ENCODE measurements at places on chromosomes 4 and X. TPM values are rescaled to one million over a fixed set of nuclear protein-coding genes. Genes with fewer than 3 reads are reported as not detected.

- H3K27ac ChIP-seq, result no peak overlapping the region
- H3K27me3 ChIP-seq, result peaks cover 72% of the 10 kb centered on the region
- H3K4me1 ChIP-seq, result no peaks in the 10 kb centered on the region
- DNase-seq, result no peak
- H3K4me3 ChIP-seq, result no peak overlapping the region
- H3K36me3 ChIP-seq, result no peaks in the 10 kb centered on the region
Measured at GRCh38 chr4:89305712-89306437, 1.7 kb downstream of the GPRIN3 start.

The JAKMIP1 gene
- 0.75 TPM for total RNA-seq

DNA sequence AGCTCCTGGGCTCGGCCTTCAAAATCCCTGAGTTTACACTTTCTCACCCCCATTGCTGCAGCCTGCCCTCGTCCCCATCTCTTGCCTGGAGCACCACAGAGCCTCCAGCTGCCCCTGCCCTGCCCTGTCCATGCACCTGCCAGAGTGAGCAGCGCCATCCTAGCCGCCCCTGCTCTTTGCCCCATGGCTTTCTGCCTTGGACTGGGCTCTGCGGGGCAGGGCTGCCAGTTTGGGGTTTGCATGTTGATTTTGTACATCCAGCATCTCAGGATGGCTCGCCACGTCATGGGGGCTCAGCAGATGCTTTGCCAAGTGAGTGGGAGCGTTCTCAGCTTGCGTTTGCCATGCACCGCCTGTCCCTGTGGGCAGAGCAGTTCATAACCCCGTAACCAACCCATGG is 67.1 kb upstream of the HGFAC start:
- DNase-seq, result no peak
- H3K27me3 ChIP-seq, result no peaks in the 10 kb centered on the region
- H3K36me3 ChIP-seq, result no peaks in the 10 kb centered on the region

DNA sequence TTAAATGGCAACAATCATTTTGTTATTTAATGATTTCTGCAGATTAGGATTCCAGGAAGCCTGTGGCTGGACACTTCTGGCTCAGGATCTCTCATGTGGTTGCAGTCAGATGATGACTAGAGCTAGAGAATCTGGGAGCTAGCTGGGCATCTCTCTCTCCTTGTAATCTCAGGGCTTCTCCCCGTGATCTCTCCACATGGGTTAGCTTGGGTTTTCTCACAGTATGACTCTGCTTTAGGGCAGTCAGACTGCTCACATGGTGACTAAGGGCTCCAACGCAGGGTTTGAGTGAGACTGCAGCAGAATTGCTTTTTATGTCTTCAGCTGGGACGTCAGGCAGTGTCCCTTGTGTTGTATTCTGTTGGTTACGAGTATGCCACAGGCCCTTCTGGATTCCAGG is 361.4 kb downstream of the CBLL2 start:
- no peak for DNase-seq
- H3K4me1 ChIP-seq, result peaks cover 8% of the 10 kb centered on the region
- no peaks in the 10 kb centered on the region for H3K27me3 ChIP-seq

DNA sequence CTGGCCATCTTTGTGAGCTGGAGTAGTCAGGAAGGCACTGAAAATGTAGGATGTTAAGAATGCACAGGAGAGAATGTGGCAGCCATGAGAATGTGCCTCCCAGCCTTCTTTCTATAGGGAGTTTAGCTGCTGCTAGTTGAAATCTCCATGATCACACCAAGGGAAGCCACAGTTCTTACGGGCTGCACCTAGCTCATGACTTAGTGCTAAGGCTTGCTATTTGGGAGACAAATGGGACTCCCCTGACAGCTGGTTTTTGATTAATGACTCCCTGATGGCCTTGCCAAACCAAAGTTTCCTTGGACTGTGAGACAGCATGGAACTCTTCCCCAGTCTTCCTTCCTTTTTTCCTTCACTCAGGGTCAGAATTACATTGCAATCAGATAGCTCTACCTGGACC is 9.2 kb downstream of the CTSO start:
- H3K27me3 ChIP-seq, result no peaks in the 10 kb centered on the region
- H3K4me1 ChIP-seq, result no peaks in the 10 kb centered on the region
- H3K36me3 ChIP-seq, result no peaks in the 10 kb centered on the region

DNA sequence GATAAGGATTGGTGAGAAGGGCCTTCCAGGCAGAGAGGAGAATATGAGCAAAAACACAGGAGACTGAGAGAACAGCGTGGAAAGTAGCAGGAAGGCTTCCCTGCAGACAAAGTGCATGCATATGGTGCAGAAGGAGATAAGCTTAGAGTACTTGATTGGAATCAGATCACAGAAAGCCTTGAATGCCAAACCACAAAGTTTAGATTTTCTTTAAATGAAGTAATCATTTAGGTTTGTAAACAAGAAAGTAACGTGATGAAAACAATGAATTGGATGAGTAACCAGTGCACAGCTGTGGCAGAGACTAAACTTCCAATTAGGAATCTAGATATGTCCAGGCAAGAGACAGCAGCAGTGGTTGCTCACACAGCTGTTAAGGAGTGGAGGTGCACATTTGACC is 83.8 kb upstream of the C1QTNF7 start:
- DNase-seq, result no peak
- H3K36me3 ChIP-seq, result no peaks in the 10 kb centered on the region
- H3K27ac ChIP-seq, result no peak overlapping the region
- peaks cover 52% of the 10 kb centered on the region for H3K27me3 ChIP-seq

DNA sequence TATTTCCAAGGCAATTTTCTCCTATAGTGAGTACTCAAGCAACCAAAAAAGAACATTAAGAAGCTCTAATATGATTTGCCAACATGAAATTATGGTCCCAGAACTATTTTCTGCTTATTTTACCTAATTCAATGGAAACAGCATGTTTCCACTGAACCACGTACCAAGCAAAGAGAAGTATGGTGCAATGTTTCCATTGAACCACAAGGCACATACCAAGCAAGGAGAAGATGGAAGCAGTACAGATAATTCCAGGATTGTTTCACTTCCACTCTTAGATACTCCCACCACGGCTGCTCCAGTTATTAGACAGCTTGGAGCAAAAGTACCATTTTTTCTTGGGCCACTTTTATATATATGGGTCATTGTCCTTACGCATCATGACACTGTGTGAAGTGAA is 164.9 kb downstream of the RNF150 start:
- H3K4me1 ChIP-seq, result no peaks in the 10 kb centered on the region
- no peak overlapping the region for H3K27ac ChIP-seq
- no peak overlapping the region for H3K4me3 ChIP-seq
- 0 out of 2 replicates have a peak, but pooled peaks cover 8% of the 10 kb centered on the region for H3K27me3 ChIP-seq
- DNase-seq, result no peak

The CT45A3 gene
- not detected for total RNA-seq

DNA sequence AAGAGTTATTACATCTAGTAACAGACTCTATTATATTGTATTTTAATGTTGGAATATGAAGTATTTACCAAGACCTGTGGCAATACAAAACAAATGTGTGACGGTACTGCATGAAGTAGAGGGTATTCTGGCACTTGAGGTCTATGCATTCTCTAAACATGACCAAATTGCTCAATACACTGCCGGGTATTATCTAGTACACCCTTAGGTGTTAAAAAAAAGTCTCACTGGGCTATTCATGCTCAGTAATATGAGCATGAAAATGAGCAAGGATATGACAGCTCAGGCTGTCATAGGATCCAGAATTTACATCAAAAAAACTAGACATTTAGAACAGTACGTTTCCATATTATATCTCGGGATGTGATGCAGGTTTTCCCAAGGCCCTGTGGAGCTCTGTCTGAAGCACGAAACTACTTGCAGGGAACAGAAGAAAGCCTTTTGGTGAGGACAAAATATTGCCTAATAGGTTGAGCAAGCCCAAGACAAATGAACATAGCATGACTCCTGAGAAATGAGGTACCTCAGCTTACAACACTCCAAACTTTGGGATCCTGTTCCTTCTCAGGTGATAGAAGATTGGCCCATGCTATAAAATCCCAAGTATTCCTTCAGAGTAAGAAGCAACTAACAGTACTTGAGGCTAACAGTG is 74.1 kb upstream of the MAOA start:
- H3K4me3 ChIP-seq, result no peak overlapping the region
- no peaks in the 10 kb centered on the region for H3K36me3 ChIP-seq
- DNase-seq, result no peak
- no peaks in the 10 kb centered on the region for H3K27me3 ChIP-seq

The MTMR8 gene
- total RNA-seq, result 0.46 TPM

GRCh38 chr4:137664416-137664815 is 132.1 kb upstream of the PCDH18 start:
- H3K36me3 ChIP-seq, result no peaks in the 10 kb centered on the region
- peaks cover 18% of the 10 kb centered on the region for H3K4me1 ChIP-seq
- H3K27me3 ChIP-seq, result no peaks in the 10 kb centered on the region
- H3K27ac ChIP-seq, result peak overlapping the region; percentile 19

The ETFDH gene
- total RNA-seq, result 23.8 TPM

The APOOL gene
- 15.4 TPM for total RNA-seq

DNA sequence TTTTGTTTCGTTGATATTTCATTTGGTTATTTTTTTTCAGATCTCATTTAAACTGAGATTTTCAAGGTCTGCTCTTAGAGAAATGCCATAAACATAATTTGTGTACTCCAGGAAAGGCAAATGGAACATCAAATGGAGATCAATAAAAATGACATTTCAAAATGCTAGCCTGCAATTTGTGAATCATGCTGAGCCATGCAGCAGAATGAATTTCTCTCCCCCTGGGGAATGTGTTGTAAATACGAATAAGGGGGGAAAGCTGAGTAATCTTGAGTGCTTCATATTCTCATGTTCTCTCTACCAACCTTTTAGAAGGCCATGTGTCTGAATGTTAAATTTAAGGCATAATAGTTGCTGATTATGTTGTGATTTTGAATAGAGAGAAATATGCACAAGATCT is 7.8 kb downstream of the ZCCHC4 start:
- H3K36me3 ChIP-seq, result no peaks in the 10 kb centered on the region
- H3K27ac ChIP-seq, result peak overlapping the region; percentile 84
- H3K27me3 ChIP-seq, result no peaks in the 10 kb centered on the region
- peak; percentile 36 for DNase-seq
- H3K4me3 ChIP-seq, result peak overlapping the region; percentile 46

The TIMM17B gene
- total RNA-seq, result 101 TPM

The CENPI gene
- total RNA-seq, result 34.7 TPM

- H3K27ac ChIP-seq, result peak overlapping the region; percentile 87
- H3K36me3 ChIP-seq, result peaks cover 58% of the 10 kb centered on the region
- peaks cover 51% of the 10 kb centered on the region for H3K4me1 ChIP-seq
- no peaks in the 10 kb centered on the region for H3K27me3 ChIP-seq
- peak; percentile 95 for DNase-seq
Measured at GRCh38 chrX:71543316-71543715, 10.4 kb downstream of the OGT start.

DNA sequence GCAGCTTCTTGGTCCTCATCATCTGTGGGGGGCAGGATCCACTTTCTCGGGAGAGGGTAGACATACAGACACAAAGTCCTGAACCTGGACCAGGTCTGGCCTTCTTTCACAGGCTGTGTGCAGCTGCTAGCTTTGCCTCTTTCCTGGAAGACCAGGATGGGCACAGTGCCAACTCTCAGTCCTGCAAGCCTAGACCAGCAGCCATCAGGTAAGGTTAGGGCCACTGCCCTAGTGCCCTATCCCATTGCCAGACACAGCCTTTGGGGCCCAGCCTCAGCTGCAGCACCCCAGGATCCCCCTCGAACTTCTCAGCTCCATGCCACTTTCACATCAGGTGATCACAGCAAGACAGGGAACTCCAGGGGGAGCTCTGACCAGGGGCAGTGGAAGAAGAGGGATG is 38.4 kb downstream of the ZNF185 start:
- H3K27me3 ChIP-seq, result no peaks in the 10 kb centered on the region
- H3K4me1 ChIP-seq, result no peaks in the 10 kb centered on the region
- H3K27ac ChIP-seq, result no peak overlapping the region
- H3K4me3 ChIP-seq, result no peak overlapping the region
- no peak for DNase-seq

The ZFP92 gene
- total RNA-seq, result not detected

DNA sequence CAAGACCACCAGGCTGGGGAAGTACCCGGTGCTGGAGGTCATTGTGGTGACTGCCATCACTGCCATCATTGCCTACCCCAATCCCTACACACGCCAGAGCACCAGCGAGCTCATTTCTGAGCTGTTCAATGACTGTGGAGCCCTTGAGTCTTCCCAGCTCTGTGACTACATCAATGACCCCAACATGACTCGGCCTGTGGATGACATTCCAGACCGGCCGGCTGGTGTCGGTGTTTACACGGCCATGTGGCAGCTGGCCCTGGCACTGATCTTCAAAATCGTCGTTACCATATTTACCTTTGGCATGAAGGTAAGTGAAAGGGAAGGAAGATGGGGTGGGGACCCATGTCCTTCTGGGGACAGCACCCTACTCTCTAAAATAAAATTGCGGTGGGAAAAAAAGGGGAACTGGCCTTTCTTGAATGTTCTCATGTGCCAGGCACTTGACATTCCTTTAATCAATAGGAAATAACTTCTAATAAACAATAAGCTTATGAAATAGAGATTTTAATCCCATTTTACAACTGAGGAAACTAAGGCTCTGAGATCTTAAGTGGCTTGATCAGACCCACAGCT is 51.6 kb downstream of the CLCN4 start:
- no peaks in the 10 kb centered on the region for H3K36me3 ChIP-seq
- no peaks in the 10 kb centered on the region for H3K4me1 ChIP-seq
- DNase-seq, result no peak

The ARHGAP6 gene
- 2.8 TPM for total RNA-seq

The GAGE12E gene
- not detected for total RNA-seq

DNA sequence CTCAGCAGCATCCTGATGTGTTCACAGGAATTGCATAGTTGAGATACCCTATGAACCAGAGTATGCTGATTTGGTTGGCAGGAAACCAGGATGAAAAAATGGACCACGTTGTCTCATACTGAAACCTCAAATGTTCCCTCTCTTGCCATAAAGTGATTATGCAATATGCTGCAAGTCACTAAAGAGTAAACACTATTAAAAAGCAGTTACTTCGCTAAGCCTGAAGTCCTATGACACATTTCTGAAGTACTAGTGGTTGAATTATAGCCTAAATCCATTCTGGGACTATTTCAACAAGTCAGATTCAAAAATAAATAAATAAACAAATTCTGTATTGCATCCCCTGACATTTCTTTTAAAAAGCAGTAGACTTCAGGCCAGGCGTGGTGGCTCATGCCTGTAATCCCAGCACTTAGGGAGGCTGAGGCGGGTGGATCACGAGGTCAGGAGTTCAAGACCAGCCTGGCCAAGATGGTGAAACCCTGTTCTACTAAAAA is 106.0 kb upstream of the NAP1L5 start:
- no peaks in the 10 kb centered on the region for H3K27me3 ChIP-seq
- H3K4me3 ChIP-seq, result no peak overlapping the region
- H3K27ac ChIP-seq, result peak overlapping the region; percentile 51
- H3K4me1 ChIP-seq, result peaks cover 6% of the 10 kb centered on the region

The ESX1 gene
- total RNA-seq, result not detected

- H3K27me3 ChIP-seq, result peaks cover 41% of the 10 kb centered on the region
- peak; percentile 23 for DNase-seq
- H3K36me3 ChIP-seq, result no peaks in the 10 kb centered on the region
- H3K27ac ChIP-seq, result no peak overlapping the region
Measured at GRCh38 chr4:142883040-142883832, 37.1 kb upstream of the INPP4B start.

DNA sequence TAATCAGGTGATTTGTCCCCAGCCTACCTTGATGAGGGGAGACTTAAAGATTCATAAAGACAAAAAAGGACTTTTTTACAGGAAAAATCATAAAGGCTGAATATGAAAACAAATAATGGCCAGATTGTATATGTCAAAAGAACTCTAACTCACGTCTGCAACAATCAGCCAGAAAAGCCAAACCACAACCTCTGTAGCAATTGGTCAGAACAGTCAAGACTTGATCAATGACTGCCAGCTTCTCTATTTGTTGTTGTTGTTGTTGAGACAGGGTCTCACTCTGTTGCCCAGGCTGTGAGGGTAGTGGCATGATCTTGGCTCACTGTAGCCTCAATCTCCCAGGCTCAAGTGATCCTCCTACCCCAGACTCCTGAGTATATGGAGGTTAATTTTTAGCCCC is 35.9 kb upstream of the PPA2 start:
- no peaks in the 10 kb centered on the region for H3K36me3 ChIP-seq
- no peak for DNase-seq
- no peak overlapping the region for H3K4me3 ChIP-seq
- H3K27ac ChIP-seq, result no peak overlapping the region

All from PC-3 (cell line).